ENCODE measurements at places on chromosomes 16 and 17. TPM values are rescaled to one million over a fixed set of nuclear protein-coding genes. Genes with fewer than 3 reads are reported as not detected.

The KRTAP4-5 gene
- total RNA-seq, result not detected

The TP53TG3F gene
- not detected for total RNA-seq

The CNGB1 gene
- 0.07 TPM for total RNA-seq

The GDPD3 gene
- 1.7 TPM for total RNA-seq

The GRAP gene
- total RNA-seq, result 15.5 TPM

The CES4A gene
- 1.6 TPM for total RNA-seq

The TXNDC17 gene
- 184 TPM for total RNA-seq

The ADGRG1 gene
- total RNA-seq, result 54.5 TPM

The ATF7IP2 gene
- 16.7 TPM for total RNA-seq

The ZNF19 gene
- 3.0 TPM for total RNA-seq

The SPNS3 gene
- total RNA-seq, result 0.22 TPM

All from thoracic aorta endothelial cell (primary cell).